ENCODE measurements at places on chromosomes 1 and 21.

DNA sequence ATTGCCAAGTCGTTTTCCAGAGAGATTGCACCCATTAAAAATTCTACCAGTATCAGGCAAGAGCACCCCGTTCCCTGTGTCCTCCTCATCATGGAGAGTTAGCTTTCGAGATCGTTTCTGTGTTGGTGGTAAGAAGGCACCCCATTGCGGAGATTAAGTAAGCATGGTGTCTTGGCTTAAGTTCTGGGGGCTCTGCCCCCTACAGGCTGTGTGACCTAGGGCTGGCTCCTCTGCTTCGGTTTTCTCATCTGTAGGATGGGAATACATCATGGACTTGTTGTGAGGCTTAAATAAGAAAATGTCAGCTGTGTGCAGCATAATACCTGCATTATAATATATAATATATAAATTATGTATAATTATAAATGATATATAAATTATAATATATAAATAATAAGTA, 36.8 kb upstream of the TENT5C start:
- DNase-seq = no peak

DNA sequence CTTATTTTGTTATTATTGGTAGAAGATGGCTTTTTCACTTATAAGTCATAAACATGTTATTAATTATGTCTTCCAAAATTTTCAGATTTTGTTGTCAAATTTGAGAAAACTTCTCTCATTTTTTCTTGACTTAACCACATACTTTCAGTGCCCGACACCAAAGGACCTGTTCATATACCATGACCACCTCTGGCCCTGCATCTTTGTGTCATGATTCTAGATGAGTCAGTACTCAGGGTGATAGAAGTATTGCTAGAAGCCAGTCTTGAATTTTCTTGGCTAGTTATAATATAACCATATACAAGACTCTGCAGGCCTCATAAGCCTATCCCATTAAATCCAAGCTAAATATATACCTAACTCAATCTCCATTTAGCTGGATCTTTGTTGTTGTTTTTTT, 35.4 kb upstream of the DPH5 start:
- no peak for DNase-seq

DNA sequence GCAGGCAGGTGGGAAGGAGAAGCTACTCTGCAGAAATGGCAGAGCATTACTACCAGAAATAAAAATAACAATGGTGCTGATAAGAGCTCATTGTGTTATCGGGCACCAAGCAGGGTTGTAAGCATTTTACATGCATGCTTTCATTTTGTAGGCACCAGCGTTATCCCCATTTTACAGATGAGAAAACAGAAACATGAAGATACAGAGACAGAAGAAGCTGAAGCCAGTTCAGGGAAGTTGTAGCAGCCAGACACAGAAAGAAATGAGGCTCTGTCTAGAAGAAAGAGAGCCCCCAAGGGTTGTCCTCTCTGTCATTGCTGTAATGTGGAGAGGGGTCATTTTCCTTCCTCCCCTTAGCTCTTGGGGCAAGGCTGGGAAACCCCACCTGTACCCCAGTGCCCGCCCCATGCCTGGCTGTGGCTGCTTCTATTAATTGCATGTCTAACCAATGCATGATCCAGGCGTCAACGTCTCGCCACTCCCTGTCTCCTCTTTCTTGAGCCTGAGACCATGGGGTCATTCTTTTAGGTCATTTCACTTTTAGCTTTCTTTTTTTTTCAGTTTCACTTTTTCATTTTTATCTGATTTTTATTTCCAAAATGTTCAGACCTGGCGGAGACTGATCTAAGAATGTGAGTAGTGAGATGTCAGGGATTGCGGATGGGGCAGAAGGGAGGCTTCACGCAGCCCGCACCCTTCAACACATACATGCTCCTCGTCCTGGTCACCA, 6.8 kb downstream of the OLIG1 start:
- no peak for DNase-seq

DNA sequence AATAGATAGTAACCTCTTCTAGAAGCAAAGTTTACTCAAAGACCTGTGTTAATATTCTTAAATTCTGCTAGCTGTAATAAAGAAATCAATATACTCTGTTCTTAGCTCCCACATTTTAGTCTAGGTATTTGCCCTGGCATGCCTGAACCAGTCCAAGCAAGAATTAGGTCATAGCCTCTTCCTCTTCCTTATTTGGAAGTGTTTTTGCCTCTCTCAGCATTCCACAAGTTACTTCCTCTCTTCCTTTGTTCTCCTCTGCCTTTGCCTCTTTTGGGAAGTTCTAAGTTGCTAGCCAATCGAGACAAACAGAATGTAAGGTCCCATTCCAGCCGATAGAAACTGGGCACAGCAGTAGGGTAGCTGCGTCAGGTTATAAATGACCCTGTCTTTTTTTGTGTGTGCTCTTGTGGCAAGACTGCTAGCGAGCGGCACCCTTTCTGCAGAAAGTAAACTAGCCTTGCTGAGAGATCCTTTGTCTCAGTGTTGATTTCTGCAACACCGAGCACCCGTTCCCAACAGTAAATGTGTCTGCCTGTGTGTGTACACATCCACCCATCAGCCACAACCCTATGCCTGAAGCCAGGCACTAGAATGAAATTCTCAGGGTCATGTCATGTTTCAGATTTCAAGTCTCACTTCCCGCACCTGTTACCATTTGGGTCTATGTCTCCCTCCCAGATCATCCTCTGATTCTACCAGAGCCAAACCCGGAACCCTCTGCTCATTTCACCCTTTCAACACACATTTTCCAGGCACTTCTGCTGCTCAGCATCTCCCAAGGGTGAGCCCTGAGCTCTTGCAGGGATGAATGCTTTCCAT, 37.5 kb downstream of the LRRC3 start:
- DNase-seq = no peak

DNA sequence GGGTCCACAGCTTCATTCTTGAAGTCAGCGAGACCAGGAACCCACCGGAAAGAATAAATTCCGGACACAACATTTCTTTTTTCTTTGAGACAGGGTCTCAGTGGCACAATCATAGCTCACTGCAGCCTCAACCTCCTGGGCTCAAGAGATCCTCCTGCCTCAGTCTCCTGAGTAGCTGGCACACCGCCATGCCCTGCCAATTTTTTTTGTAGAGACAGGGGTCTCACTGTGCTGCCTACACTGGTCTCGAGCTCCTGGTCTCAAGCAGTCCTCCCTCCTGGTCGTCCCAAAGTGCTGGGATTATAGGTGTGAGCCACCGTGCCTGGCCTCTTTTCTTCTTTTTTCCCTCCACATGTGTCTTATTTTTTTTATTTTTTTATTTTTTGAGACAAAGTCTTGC, 20.6 kb upstream of the ENO1 start:
- no peak for DNase-seq

- DNase-seq = no peak
Measured at GRCh38 chr1:22597301-22597965, 34.1 kb downstream of the EPHA8 start.

DNA sequence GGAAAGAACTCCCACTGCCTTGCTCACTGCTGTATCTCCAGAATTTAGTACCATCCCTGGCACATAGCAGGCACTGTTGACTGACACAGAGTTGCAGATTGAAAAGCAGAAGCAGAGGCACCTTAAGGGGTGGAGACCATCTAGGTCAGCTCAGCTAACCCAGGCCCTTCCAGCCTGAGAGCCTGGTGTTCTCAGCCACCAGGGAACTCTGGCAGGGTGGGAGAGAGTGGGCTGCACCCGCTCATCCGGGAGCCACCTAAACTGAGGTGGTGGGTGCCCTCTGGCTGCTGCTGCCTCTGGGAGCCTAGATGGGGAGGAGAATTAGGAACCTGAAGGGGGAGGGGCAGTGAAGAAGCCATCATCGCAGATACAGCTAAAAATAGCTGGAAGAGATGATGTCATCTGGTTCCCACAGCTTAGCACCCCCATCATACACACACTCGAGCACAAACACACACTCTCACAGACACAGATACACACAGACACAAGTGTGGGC, 1.5 kb upstream of the TSPAN1 start:
- no peak for DNase-seq

Measured in CD4-positive, alpha-beta T cell treated with Interleukin-2 at 100 ng/mL for 4 hours (primary cell).